Activated B cell treated with CpG ODN at 0.5 μM for 24 hours (primary cell): ENCODE measurements at places on chromosomes 12 and 14. TPM values are rescaled to one million over a fixed set of nuclear protein-coding genes. Genes with fewer than 3 reads are reported as not detected.

DNA sequence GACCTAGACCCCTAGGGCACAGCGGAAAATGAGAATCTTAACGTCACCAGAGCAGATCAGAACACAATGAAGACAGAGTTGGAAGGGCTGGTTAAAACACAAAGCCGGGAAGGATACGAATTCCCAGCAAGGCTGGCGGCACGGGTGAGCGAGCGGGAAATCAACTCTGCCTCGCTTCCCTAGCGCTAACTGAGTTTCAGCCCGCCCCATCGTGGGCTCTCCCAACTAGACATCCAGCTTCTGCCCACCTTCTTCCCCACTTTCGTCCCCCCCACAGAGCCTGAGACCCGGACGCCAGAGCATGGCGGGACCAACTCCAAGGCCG lies 377 bp downstream of the CCNT1 start:
- DNase-seq, result no peak

GRCh38 chr12:11969437-11970154 lies 101.1 kb upstream of the BCL2L14 start:
- DNase-seq, result no peak

DNA sequence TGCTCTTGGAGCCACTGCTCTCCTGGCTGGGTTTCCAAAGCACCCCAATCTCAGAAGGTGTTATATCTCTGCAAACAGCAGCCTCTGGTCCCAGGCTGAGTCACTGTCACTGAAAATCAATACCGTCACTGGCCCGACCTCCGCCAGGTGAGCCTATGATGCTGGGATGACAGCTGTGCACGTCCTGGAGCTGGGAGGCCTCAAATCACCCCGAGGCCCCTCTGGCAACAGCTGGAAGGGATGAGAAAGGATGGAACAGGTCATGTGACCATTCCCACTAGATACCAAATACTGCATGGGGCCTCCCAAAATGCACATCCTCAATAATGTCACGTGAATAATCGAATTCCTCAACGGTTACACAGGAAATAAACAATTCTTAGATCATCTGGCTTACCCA lies 190.8 kb downstream of the TTC7B start:
- DNase-seq, result no peak

- DNase-seq, result no peak
Observed at GRCh38 chr12:120515496-120515895, 13.5 kb downstream of the COQ5 start.

DNA sequence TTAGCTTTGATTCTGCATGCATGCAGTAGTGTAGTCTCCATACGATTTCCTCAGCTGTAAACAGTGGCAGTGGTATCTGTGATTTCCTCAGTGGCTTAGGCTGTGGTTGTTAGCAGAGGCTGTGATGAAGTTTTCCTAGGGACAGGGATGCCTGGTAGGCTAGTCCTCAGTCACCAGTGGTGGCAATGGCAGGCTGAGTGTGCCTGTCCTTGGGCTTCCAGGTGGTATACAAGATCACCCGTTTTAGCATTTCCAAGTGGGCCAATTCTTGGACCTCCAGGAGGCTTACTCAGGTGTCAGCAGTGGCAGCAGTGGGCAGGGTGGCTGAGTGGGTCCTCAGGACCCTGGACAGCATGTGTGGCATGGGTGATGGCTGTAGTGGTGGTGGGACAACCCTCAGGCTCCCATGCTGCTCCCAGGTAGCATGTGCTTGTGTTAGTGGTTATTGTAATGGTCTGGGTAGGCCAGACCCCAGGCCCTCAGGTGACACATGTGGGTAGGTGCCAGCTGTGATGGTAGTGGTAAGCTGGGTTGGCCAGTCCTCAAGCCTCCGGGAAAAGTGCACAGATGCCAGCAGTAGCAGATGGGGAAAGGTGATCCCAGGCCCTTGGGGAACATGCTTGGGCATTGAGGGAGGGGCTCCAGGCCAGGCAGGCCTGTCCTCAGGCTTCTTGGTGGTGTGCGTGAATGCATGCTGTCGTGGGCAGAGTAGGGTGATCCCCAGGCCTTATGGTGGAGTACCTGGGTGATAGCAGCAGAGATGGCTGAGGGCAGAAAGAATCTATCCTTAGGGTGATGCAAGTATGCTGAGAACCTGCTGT lies 146.5 kb downstream of the PAPOLA start:
- DNase-seq, result no peak

DNA sequence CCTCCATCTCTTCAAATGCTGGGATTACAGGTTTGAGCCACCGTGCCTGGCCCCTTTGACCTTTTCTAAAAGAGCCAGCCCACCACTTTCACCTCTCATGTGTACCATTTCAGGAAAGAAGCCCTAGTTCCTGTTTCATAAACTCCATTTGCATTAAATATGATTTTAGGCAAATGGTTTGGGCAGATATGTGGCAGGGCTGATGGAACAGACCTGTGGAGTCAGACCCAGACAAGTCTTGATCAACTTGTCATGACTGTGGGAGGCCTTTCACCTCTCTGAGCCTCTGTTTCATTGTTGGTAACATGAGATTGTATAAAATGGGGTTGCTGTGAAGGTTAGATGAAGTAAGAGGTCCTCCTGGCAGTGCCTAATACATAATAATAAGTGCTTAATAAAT lies 5.2 kb upstream of the MAP3K9 start:
- DNase-seq, result no peak

GRCh38 chr12:31491841-31492598 lies 98.9 kb downstream of the DENND5B start:
- DNase-seq, result no peak

Gene DHRS2
- total RNA-seq, result not detected in 2 replicates

Gene TDRD9
- 2.6 and 3.1 TPM in 2 replicates for total RNA-seq

Gene KRT79
- total RNA-seq, result not detected in 2 replicates

Gene ANKS1B
- not detected in 2 replicates for total RNA-seq

Gene ZFYVE21
- 12.4 and 16.7 TPM in 2 replicates for total RNA-seq

Gene FAM181A
- not detected in 2 replicates for total RNA-seq
